ENCODE measurements at places on chromosomes 5 and 9.

GRCh38 chr5:61371474-61371873 lies 39.4 kb downstream of the ZSWIM6 start:
- DNase-seq = no peak

DNA sequence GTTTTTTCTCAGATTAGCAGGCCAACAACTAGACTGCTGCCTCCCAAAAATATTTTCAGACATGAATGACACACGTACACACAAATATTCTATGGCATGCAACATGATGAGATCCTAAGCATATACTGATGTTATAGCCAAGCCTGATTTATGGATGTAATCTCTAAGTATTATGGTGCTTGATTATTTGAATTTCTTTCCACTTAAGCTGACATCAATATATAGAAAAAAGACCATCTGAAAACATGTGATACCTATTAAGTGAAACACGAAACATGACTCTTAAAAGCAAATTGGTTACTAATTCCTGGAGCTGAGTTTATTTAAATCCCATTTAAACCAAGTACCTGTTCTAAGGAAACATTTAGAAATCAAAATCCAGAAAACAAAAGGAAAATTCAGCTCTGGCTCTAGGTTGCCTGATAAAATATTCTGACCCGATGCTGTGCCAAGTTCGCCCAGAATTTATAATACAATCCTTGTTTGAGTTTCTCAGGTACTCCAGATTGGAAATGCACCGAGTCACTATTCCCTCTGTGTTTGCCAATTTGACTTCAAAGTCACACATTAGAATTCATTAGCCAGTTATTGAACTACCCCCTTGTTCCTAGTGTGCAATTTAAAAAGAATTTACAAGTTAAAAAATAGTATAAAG lies 548.6 kb downstream of the CSNK1G3 start:
- DNase-seq = no peak

- DNase-seq = no peak
These were observed 113.5 kb downstream of the CAAP1 start for GRCh38 chr9:26779062-26779461.

DNA sequence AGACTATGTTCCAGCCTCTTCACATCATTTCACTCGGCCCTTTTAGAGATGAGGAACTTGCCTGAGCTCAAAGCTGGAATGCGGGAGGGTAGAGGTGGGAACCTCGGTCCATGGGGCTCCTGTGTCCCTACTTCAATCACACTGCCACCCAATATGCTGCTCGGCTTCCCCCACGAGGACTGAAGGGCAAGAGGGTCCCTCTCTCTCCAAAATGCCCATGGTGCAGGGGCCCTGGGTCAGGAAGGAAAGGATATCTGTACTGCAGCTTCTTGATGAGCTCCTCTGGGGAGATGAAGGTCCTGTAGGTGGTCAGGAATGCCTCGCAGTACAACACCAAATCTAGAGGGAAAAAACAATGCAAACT lies 46.5 kb downstream of the PRRT1B start:
- no peak for DNase-seq

DNA sequence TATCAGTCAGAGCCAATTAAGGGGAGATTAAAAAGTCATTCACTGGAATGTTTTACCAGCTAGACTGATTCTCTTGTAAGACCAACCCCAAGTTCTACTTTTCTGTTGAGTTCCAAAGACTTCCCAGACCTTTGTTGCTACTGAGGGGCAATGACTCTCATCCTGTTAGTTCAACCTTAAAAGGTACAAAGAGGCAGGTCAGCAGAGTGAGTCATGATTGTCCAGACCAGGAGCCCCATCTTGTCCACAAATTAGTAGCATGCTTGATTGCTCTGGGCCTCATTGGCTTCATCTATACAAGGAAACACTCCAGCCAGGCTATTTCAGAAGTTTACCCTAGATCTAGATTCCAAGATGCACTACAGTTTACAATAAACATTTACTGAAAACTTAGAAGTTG lies 79.9 kb upstream of the IL7R start:
- DNase-seq = no peak

DNA sequence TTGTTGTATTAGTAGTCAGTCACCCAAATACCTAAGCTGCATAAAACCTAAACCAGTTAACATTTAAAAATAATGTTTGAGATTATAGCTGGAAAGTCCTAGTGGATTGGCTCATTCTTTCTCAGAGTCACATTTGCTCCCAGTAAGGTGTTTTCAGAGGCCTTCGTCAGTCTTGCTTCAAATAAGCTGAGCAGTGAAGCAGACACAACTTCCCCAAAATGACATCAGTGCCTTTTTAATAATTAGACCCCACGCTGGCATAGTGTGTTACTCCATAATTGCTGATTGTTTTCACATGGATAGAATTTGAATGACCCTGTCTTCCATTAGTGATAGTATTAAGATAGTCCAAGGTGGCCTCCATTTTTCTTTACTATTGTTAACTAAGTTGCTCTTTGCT lies 245.8 kb downstream of the PJA2 start:
- no peak for DNase-seq

GRCh38 chr5:83048277-83048676 lies 28.9 kb downstream of the TMEM167A start:
- DNase-seq = no peak

DNA sequence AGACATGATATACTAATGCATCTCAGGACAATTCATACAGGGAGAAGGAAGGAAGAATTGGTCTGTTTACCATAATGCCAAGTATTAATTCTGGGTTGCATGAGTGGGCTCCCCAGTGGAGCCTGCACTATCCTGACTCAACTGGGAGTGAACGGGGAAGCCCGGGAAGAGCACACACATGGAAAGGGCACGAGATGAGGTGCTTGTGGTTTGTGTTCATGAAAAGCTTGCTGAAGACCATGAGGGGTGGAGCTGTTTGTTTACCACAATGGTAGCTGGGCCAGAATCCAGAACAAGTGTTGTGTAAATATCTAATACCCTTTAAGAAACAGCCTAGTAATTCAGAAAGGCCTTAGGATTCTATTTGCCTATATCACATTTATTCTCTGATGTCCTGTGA lies 44.6 kb downstream of the POC5 start:
- no peak for DNase-seq

- no peak for DNase-seq
These were observed 23.0 kb downstream of the RNF145 start for GRCh38 chr5:159186319-159186718.

GRCh38 chr5:93378073-93378472 lies 202.9 kb downstream of the NR2F1-AS1 start:
- DNase-seq = no peak

GRCh38 chr5:73096239-73096575 lies 24.2 kb upstream of the TMEM171 start:
- no peak for DNase-seq

GRCh38 chr9:99305124-99305523 lies 83.0 kb downstream of the SEC61B start:
- DNase-seq = no peak

DNA sequence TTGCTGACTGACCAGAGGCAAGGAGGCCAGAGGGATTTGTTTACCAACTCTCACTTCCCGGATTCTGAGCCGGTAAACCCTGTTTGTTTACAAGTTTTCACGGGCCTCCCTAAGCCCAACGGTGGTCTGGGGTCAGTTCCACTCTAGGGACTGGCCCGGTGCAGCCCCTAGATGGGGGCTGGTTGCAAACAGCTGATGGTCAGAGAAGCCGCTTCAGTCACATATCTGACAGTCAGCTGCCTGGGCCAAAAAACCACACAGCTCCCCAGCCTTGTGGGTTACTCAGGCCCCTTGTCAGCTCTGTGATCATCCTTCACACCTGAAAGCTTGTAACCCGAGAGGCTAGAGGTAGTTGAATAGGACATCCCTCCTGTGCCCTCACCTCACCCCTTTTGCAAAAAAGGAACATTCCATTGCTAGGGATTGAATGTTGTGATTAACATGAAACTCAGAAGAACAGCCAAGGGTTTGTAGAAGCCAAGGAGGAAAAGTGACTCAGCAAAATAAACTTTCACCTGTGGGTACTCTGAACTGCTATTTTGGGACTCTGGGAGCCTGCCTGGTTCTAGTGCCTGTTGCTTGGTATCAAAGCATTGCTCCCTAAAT lies 40.4 kb downstream of the SAR1B start:
- peak; percentile 70 for DNase-seq

DNA sequence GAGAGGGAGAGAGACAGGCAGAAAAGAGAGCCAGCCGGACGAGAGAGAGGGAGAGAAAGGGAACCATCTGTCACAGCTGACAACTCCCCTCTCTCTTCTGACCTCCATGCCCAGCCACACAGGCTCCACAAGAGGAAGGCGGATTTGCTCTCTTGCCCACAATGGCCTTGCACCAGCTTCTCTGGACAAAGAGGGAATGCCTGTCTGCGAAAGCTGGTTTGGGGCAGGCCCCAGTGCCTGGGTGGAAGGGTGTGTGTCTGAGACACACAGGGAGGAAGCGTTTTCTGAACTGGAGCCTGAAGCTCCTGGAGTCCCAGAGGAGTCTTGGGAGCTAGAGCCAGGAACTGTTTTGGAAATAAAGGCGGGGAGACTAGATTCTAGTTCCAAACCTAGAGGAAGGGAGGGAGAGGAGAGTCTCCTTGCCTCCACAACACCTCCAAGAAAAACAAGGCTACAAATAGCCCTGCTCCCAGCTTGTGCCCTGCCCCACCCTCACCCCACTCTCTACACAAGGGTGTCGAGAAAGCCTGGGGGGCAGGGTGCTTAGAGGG lies 12.5 kb downstream of the C1QTNF2 start:
- DNase-seq = no peak

GRCh38 chr9:137201205-137201868 lies 796 bp upstream of the TPRN start:
- DNase-seq = no peak

DNA sequence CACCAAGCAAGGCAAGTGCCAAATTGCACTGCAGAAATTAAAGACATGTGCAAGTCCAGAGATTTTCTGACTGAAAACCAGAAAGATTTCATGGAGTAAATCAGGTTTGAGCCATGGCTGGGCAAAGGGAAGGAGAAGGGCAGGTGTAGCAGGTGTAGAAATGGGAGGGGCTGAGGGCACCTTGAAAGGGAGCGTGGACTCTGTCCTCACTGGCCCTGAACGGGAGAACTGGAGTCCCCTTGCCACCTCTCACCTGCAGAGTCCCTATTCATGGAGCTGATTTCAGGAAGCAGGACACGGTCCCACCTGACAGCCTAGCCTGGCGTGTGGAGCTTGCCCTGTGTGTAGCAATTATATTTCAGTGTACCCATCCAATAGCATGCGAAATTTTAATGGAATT lies 46.3 kb downstream of the UBE2QL1 start:
- no peak for DNase-seq

DNA sequence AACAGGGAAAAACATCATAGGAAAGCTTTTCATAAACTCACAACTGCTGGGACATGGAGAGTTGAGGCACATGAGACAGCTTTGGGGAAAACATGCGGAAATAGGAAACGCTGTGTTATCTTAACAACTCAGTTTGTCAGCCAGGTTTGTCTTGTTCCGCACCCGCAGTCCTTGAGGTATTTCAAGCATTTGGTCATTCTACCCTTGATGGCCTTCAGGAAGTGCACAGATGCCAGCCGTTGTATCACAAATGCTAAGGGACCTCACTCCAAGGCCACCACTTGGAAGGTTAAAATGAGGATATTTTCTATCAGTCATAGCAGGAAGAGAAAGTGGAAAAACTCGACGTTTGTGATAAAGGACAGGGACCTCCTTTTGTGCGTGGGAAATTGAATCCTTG lies 83.8 kb downstream of the TRIO start:
- no peak for DNase-seq

DNA sequence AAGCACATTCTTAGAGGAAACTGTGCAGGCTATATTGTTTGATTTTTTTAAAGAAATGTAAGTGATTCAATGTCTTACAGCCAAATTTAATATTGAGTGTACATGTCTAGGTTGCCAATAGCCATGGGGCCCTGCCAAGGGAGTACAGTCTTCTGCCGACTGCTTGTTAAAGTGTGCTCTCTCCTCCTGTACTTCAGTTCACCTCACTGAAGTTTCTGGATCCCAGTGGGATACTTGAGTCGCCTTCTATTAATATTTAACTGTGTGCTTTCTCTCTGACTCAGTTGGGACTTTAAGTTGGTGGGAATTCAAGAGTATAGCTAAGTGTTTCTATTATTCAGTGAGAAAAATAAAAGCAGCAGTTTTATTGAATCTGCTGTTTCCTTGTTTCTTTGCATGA lies 44.5 kb upstream of the C5orf47 start:
- no peak for DNase-seq

DNA sequence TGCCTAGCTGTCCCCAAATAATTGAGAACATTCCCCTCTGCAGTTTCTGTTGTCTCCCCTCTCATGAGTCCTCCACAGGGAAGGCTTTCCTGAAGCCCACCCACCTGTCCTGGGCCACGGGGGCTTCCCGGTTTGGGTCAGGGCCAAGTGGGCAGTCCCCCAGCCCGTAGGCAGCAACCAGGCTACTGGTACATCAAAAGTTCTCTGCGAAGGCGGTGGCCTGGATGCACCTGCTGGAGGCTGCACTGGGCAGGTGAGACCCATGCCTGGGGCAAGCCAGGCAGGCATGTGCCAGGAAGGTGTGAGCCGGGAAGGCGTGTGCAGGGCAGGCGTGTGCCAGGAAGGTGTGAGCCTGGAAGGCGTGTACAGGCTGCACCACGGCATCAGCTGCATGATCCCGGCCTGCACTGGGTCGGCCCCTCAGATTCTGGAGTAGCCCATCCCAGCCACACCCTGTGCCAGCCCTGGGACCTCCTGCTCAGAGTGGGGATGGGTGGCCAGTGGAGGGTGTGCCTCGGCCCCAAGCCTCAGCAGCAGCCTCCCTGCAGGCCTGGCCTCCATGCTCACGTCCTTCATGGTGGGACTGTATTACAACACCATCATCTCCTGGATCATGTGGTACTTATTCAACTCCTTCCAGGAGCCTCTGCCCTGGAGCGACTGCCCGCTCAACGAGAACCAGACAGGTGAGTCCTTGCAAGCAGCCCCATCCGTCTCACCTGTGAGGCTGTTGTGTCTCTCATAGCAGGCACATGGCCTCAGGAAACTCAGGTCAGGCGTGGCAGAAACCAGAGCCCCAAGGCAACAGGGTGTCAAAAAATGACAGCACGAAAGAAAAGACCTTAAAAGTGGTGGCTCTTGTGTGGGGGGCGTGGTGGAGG lies 8.7 kb downstream of the SLC6A19 start:
- DNase-seq = no peak

DNA sequence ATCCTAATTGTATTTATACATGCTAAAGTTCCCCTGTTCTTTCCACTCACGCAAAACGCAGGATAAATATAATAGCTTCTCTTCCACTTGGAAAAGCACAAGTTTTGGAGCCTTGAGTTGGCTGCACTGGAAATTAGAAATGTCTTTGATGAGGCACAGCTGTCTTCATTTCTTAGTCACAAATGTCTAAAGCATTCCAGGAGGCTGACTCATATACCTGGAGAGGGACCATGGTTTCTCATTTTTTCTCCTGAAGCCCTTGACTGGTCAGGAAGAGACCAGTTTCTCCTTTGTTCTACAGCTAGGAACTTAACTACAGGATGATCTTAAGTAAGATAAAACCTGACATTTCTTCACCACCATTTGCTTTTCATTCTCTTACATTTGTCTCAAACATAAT lies 16.2 kb downstream of the MTX3 start:
- DNase-seq = no peak

DNA sequence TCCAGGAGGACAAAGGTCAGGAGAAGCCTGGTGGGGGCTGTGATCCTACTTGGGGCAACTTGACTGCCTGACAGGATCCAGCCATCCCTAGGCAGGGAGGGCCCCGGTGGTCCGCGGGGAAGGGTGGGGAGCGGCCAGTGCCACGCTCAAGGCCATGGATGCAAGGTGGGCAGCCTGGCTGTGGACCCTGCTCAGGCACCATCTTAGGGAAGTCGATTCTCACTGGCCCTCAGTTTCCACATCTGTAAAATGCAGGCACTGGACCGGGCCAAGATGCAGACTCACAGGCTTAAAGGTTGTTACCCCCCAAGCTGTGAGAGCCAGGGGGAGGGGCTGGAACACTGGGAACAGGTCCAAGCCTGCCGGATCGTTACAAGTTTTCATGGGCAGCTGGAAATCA lies 8.7 kb upstream of the DOLPP1 start:
- no peak for DNase-seq

All from iPS-NIHi11 (cell line).